ENCODE measurements at places on chromosomes 5 and 9. TPM values are rescaled to one million over a fixed set of nuclear protein-coding genes. Genes with fewer than 3 reads are reported as not detected.

The CAMK2A gene
- not detected for polyA plus RNA-seq

The TMEM215 gene
- polyA plus RNA-seq, result not detected

DNA sequence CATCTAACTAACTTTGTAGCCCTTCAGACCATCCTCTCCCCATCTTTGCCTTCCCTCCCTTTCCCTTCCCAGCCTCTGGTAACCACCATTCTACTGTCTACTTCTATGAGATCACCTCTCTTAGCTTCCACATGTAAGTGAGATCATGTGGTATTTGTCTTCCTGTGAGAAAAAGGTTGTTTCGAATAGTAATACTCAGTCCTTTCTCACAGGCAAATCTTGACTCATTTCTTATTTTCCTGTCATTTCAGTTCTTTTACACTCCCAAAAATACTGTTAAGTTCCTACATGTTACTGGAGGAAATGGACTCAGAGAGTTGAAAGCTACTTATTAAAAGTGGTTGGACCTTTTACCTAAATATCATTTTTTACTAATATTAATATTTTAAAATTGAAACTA is 82.1 kb downstream of the SLF1 start:
- no peak overlapping the region for H3K27ac ChIP-seq
- peaks cover 7% of the 10 kb centered on the region for H3K36me3 ChIP-seq
- peak overlapping the region; percentile 57 for H3K4me3 ChIP-seq
- peaks cover 5% of the 10 kb centered on the region for H3K4me1 ChIP-seq

- no peak overlapping the region for H3K4me3 ChIP-seq
- H3K36me3 ChIP-seq, result peaks cover 11% of the 10 kb centered on the region
- H3K4me1 ChIP-seq, result no peaks in the 10 kb centered on the region
- no peak overlapping the region for H3K27ac ChIP-seq
- H3K27me3 ChIP-seq, result no peaks in the 10 kb centered on the region
Measured at GRCh38 chr9:95157481-95158151, 159.9 kb downstream of the FANCC start.

DNA sequence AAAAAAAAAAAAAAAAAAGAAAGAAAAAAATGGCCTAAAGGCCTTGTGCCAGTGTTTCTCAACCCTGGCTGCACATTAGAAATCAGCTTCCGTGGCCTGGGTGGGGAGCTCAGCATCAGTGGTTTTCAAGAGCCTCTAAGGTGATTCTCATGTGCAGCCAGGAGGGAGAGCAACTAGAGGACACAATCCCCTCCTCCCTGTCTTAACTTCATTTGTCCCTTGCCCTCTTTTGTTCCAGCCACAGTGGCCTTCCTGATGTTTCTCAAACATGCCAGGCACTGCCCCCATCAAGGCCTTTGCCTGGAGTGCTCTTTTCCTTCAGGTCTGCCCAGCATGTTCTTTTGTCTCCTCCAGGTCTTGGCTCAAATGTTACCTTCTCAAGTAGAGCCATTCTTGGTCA is 42.4 kb downstream of the HOMER1 start:
- no peak overlapping the region for H3K4me3 ChIP-seq
- DNase-seq, result no peak
- peaks cover 1% of the 10 kb centered on the region for H3K27me3 ChIP-seq
- H3K27ac ChIP-seq, result no peak overlapping the region
